Activated CD4-positive, alpha-beta T cell treated with anti-CD3 and anti-CD28 coated beads for 48 hours (primary cell): ENCODE measurements at places on chromosomes 6 and 20.

DNA sequence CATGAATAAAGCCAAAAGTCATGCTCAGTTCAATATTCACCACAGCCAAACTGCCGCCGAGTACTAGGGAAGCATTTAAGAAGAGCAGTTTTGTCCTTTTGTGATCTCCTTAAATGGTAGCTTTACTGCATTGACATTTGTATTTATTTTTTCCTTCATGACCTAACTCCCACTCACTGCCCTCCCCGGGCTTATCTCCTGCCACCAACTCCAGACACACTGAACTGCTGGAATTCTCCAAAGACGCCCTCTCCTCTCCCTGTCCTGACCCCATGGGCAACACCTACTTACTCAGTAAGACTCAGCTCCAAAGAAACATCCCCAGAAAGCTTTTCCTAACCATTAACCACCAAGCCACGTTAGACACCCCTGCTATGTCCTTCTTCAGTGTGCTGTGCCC, 48.5 kb upstream of the CNKSR3 start:
- no peak for DNase-seq

DNA sequence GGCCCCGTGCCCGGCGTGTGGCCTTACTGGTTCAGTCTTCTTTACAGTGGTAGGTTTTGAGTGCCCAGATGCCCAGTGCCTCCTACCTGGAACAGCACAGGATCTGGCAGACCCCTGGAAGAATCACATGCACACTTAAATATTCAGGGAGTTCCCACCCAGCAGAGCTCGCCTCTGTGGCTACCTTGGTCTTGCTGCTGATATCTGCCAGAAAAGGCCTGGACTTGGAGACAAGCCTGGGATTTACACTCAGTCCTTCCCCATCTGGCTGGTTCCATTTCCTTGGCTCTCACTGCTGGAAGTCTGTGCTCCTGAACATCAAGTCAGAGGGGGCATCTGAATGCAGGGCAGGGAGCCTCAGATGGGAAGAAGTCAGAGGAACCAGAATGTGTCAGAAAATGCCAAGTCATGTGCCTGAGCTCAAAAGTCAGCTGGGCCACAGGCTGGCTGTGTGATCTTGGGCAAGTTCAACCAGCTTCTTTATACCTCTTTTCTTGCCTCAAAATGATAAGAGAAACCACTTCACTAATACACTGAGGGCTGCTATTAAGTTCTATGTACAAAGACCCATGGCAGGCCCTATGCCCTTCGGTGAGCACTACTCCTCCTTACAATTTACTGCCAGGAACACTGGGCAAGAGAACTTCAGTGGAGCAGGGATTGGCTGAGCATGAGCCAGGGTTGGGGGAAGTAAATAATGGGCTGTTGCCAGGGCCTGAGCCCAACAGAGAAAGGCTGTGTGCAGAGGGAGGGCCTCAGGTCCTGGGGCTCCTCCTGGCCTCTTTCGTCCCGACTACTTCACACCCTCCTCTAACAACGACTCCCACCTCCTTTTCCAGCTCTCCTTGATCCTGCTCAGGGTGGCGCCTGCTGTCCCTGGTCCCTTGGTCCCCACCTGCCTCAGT, 158.1 kb upstream of the PROKR2 start:
- DNase-seq: no peak

GRCh38 chr6:10962673-10963072, 75.8 kb downstream of the SYCP2L start:
- no peak for DNase-seq

DNA sequence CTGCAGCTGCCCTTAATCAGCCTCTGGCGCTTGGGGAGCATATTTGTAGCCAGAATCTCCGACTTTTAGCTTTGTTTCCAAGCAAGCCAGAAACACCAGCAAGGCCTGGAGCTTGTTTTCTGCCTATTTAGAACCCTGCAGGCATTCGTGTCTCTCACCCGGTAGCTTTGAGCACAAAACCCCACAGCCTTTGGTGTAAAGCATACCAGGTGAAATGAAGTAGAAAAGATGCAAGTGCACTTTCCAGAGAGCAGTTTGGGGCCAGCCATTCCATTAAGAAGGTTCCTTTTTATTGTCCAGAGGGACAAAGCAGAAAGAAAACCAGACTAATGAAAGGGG, 736 bp downstream of the FAM217B start:
- DNase-seq: no peak

DNA sequence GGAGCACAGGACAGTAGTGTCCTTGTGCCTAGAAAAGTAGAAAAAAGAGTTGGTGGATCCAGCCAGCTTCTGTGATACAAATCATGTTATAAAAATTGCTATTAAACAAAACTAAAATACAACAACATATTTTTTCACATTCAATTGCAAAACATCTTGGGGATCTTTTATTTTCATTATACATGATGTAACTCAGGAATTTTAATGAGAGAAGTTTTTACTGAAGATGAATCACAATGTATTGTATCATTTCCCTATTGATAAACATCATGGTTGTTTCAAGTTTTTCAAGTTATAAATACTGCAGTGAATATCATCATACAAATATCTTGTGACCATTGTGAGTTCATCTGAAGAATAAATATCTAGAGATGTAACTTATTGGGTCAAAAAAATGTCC, 608.0 kb downstream of the PHF3 start:
- DNase-seq: no peak

- peak; percentile 59 for DNase-seq
These were observed 17.9 kb upstream of the CCDC170 start for GRCh38 chr6:151475653-151476523.

DNA sequence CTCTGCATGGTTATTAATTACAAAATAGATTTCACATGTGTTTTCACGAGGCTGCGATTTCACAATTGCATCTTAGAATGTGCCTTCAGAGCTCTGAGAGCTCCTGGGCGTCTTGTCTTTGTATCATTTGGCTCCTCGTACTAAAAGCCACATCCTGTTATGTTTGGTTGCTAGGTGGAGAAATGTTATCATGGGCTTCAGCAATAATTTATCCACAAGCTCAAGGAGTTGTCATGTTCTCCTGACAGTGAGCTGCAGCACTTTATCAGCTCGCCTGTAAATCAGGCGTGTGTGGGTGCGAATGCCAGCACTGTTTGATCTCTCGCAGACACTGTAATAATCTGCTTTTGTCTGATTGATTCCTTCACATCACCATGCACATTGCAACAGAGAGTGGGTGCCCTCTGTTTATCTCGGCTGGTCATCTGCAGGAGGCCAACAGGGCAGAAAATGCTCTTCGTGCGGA, 218.6 kb upstream of the ZFP64 start:
- peak; percentile 46 for DNase-seq

- no peak for DNase-seq
These were observed 5.1 kb downstream of the C6orf132 start for GRCh38 chr6:42137194-42137753.

DNA sequence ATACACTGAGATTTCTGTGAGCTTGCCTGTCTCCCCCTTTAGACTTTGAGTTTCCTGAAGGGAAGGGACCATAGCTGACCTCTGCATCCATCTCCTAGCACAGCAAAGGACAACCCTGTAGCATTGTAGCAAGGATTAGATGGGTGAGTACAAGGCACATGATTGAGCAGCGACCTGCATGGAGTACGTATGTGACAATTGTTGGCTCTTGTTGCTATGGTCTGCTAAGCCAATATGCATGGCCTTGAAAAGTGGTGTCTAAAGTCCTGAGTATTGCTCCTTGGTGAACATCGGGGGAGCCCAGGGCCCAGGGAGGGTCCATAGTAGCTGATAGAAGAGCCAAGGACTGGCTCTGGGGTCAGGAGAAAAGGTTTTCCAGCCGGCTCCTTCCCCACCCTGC, 365.0 kb upstream of the CHD6 start:
- DNase-seq: no peak

GRCh38 chr20:8375898-8376297, 243.8 kb downstream of the PLCB1 start:
- DNase-seq: no peak

- no peak for DNase-seq
These were observed 134.9 kb upstream of the THBS2 start for GRCh38 chr6:169388395-169389166.

DNA sequence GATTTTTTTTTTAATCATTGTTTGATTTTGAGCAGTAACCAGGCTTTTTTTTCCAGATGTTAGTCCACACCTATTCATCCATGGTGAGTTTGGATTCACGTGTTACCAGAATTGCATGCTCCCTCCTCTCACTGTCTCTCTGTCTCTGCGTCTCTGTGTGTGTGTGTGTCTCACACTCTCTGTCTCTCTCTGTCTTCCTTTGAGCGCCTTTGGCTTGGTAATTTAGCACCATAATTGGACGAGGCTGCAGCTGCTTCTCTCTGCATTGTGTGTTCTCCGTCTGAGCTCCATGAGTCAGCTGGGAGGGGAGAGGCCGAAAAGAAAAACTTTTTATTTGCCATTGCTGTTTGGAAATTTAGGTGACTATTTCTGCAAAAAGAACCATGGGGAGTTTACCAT, 3.4 kb downstream of the TFAP2B start:
- no peak for DNase-seq

DNA sequence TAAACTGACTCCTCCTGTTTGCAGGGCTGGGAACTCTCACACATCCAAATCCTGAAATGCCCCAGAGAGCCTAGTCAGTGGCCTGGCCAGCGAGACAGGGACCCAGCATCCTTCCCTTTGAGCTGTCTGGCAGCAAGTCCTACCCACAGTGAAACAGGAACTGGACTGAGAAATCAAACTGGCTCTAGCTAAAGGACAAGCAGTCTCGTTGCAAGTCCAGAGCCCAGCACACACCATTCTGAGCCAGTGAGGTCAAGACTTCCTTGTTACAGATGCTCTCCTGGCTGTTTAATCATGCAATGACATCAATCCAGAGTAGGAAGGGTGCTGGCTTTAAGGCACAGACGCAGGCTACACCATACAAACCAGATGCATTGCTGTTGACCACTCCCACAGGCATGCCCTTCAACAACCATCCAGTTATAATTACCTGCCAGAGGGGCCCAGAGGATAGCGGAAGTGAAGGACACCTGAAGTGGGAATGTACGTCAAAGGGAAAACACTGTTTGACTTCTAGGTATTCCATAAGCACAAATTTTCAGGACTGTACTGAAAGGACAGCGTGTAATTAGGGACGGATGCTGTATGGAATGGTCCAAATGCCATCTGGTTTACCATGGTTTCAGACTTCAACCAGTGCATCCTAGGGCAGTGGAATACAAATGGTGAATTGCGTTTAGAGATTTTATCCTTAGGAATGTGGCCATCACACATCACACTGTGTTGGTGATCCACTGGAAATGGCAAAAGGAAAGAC, 114.4 kb downstream of the SLC23A2 start:
- DNase-seq: no peak

DNA sequence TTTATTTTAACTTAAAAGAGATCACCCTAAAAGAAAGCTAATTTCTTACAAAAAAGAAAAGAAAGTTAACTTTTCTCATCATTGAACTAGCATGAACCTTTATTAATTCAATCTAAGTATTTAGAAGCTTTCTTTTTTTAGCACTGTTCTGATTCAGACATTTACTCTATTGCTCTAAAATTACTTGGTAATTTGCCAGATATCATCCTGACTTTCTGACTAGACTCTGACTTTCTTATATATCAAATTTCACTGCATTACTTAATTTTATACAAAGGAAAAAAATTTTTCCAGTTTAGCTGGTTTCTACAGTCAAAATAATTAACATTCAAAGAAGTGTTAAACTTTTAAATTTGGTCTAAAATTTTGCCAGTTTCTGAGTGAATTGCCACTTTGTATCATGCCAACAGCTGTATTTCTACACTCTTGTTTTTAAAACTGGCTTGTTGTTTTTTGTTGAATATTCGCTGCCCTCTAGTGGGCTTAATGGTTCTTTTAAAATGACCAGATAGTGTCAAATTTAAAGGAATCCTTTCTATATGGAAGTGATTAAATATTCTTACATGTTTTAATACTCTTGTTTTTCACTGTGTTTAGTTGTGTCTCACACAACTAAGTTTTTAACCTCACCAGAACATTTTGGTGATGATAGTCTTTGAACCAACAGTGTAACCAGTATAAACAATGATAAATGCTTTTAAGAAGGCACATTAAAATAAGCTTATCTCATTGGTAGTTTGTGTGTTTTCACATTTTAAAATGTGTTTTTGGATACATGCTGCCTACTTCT, 102.0 kb downstream of the POPDC3 start:
- DNase-seq: no peak

- DNase-seq: no peak
These were observed 39.8 kb downstream of the MAP3K7 start for GRCh38 chr6:90547079-90547478.

- DNase-seq: no peak
These were observed 423.4 kb downstream of the CD83 start for GRCh38 chr6:14540810-14541540.

DNA sequence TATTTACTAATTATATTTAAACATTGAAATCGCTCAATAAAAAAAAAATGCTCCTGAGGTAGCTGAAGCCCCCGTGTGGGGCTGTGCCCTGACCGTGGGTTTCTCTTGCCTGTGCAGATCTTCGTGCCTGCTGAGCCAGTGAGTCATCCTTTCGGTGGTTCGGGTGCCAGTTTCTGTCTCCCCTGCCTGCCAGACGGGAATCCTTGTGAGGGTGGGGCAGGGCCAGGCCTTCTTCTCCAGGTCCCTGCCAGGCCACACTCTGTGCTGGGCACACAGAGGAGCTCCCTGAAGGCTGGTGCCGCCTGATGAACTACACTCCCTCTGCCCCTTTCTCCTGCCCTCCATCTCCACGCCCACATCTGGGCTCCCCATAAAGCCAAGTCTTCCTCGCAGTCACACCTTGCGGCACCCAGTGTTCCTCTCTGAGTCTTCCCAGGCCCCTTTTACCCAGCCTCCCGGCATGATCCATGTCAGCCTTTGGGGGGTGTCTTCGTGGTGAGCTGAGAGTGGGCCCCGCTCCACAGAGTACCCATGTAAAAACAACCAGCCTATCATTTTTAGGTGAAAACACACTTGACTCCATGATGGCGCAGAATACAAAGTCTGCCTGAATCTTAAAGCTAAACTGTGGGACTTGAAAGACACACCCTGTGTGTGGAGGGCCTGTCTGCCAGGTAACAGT, 19.3 kb downstream of the FGD2 start:
- DNase-seq: peak; percentile 76

GRCh38 chr20:24458436-24458835, 11.0 kb upstream of the SYNDIG1 start:
- DNase-seq: no peak

- DNase-seq: no peak
These were observed 177.9 kb downstream of the COL9A1 start for GRCh38 chr6:70124882-70125545.

- DNase-seq: no peak
These were observed 1024.3 kb upstream of the EYS start for GRCh38 chr6:66731310-66731709.

- no peak for DNase-seq
These were observed 311.9 kb upstream of the JARID2 start for GRCh38 chr6:14934013-14934412.

GRCh38 chr20:31674895-31675827, 37.4 kb downstream of the COX4I2 start:
- peak; percentile 75 for DNase-seq
